Hematopoietic multipotent progenitor cell treated with erythropoietin and hydrocortisone succinate and interleukin-3 and kit ligand, for 4 days (in vitro differentiated cells): ENCODE measurements at places on chromosomes 1 and 21.
A peak's percentile ranks its signal among the peaks of the same experiment; 100 is the strongest.

DNA sequence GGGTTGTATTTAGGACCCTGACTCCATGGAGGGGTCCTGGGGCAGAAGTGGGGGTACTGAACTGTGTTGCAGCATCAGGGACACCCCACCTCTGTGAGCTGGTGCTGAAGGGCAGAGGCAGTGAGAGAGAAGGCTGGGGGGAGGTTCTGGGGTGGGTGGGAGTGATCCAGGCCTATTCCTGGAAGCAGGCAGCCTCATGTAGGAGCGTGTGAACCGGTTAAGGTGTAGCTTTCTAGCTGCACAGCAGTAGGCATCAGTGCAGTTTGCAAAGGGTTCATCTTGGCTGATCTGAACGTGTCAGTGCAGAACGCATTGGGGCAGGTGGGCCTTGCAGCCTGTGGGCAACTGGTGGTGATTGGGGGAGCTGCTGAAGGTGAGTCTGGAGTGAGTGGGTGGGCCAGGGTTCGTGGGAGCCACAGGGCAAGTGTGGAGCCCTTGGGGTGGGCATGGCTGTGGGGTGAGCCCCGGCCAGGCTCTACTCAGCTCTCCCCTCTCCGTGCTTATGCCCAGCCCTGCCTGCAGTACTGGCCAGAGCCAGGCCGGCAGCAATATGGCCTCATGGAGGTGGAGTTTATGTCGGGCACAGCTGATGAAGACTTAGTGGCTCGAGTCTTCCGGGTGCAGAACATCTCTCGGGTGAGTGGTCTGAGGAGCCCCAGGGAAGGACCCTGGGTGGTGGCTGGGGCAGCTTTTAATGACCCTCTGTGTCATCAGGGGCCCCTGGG is 86.7 kb downstream of the PTPRU start:
- DNase-seq: no peak

- no peak for DNase-seq
Observed at GRCh38 chr1:67339623-67340343, 32.1 kb downstream of the IL12RB2 start.

DNA sequence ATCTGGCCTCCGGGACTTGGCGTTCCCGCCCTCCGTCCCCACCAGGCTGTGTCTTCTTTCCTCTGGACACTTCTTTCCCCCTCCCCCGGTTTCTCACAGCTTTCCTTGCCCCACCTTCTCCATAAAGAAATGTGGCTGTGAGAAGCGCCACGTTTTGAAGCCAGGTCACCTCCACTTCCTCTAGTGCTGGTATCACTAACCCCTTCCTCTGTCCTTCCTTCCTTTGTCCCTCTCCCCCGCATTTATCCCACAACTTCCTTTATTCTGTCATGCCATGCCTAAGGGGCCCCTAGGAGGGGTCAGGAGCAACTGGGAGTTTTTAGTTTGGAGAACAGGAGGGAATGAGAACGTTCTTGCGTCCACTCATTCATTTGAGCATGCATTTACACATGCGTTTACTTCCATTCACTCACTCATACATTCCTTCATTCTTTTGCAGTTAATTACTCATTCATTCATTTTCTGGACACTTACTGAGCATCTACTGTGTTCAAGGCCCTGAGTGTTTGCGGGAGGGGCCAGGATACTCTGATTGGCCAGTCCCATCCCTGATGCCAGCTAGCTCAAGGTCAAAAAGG is 5.0 kb upstream of the ACOT11 start:
- DNase-seq: peak; percentile 56

DNA sequence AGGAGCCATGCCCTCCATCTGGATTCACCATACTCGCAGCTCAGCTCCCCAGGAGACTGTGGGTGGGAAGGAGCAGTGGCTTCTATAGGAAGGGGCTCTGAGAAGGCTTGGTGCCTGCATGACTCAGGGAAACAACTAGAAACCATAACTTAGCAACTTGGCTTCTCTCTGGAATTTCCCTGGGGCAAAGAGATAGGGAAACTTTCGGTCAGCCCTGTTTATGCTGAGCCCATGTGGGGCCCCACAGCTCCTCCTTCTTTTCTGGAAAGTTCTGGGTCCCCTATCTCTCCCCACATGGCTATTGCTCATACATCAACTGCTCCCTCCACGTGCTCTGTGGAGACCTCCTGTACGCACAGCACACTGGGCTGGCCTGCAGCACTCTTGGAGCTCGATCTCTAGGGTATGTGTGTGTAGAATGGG is 39.3 kb downstream of the PLEKHA6 start:
- peak; percentile 15 for DNase-seq

GRCh38 chr1:117030271-117030877 is 28.8 kb downstream of the CD101 start:
- no peak for DNase-seq

DNA sequence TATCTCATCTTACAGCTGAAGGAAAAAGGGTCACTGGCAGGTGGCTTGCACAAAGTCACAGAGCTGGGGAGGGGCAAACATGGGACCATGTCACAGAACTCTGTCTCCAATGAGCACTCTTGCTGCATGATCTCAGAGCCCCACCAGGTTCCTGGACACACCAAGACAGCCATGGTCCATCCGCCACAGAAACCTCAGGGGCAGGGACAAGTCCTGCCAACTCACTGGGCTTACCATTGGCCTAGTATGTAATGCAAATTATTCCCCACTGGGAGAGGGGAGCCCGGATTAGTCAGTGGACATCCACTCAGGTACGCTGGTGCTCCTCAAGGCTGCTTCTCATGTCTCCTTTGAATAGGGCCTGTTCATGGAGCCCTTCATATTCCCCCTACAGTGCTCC is 14.2 kb downstream of the S100A7A start:
- no peak for DNase-seq

DNA sequence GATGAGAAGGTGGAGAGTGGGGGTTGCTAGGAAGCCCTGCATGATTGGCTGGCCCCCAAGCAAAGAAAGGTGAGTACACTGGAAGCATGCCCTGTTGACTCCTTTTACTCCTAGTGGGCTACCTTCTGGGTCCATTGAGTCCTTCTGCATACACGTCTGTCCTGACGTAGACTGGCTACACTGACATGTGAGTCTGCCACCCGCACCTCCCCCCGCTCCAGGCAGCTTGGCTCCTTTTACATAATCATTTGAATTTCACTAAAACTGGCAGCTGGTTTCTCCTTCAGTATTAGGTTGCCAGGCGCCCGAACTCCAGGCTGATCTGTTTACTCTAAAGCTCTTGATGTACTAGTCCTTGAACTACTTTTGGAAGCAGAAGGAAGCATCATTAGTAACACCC is 8.7 kb downstream of the MRPS21 start:
- no peak for DNase-seq

GRCh38 chr1:228356897-228357680 is 49.5 kb downstream of the TRIM11 start:
- DNase-seq: no peak

- DNase-seq: peak; percentile 77
Observed at GRCh38 chr1:11707621-11708276, 16.2 kb downstream of the DRAXIN start.

DNA sequence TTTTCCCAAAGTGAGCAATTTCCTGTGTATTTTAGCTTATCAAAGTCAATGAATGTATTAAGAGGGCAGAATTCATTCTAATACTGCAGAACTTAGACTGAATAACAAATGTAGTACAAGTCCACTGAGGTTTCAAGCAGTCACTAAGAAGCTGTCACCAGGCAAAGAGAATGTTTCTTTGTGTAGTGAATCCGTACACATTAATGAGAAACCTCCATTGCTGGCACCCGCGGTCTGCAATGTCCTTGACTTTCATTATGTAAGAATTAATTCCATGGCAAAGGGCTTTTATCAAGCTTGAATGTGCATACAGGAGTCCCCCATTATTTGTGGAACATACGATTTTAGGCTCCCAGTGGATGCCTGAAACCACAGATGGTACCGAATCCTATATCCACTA is 719.5 kb upstream of the TMPRSS15 start:
- no peak for DNase-seq

DNA sequence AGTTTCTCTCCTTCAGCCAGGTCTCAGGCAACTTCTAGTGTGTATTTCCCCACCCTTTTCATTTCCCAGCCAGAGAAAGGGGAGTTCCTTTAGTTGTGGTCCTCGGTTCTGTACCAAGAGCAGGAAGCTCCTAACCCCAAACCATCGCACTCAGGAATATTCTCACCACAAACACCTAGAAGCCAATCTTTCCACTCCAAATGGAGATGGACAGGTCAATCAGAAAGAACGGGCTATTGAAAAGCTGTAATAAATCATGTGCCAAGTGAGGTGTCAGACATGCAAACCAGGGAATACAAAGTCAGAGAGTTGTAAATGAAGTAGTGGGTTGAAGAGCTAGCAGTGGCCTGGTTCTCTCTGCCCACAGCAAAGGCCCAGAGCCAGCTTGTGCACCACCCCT is 77.2 kb downstream of the KCNN3 start:
- DNase-seq: no peak

DNA sequence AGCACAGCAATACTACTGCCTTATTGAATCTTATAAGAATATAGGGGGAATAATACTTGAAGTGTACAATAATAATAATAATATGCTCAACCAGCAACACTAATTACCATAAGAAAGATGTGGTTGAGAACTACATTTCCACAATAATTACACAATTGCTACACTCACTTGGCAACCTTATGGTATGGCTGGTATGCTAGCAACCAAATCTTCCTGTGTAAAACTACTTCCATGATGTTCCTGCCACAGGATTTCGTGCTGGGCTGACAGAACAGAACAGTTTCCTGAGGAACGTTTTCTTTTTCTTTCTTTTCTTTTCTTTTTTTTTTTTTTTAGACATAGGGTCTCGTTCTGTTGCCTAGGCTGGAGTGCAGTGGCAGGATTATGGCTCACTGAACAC is 50.6 kb downstream of the KIF26B start:
- no peak for DNase-seq

DNA sequence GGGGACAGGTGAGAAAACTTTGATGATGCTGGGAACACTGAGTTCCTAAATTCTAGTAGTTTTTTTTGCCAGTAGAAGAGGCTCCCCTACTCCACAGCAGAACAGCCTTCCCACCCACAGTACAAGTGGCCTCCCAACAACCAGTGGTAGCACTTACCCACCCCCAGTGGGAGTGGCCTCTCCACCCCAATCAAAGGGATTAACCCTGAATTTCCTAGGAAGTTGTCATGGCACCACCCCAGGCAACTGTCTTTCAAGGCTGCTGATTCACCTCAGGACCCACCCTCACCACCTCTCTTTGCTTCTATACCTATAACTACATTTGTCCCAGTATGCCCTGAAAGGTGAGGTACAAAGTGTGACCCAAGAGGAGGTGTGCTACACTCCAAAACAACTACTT is 81.4 kb upstream of the PRDX6 start:
- no peak for DNase-seq

DNA sequence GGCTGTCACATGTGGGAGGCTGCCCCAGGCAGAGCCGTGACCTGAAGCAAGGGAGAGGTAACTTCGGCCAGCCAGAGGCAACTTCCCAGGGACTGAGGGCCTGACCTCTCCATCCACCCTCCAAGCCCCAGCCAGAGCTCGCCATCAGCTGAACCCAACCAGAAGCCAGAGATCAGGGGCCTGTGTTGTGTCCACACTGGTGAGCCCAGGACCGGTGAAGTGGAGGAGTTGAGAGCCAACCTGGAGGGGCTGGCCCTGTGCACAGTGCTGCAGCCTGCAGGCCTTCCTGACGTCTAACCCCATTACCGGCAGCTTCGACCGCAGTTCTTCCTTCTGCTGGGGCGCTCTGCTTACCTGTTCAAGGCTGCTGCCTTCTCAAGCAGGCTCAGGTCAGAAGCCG is 19.6 kb upstream of the PDE9A start:
- no peak for DNase-seq

DNA sequence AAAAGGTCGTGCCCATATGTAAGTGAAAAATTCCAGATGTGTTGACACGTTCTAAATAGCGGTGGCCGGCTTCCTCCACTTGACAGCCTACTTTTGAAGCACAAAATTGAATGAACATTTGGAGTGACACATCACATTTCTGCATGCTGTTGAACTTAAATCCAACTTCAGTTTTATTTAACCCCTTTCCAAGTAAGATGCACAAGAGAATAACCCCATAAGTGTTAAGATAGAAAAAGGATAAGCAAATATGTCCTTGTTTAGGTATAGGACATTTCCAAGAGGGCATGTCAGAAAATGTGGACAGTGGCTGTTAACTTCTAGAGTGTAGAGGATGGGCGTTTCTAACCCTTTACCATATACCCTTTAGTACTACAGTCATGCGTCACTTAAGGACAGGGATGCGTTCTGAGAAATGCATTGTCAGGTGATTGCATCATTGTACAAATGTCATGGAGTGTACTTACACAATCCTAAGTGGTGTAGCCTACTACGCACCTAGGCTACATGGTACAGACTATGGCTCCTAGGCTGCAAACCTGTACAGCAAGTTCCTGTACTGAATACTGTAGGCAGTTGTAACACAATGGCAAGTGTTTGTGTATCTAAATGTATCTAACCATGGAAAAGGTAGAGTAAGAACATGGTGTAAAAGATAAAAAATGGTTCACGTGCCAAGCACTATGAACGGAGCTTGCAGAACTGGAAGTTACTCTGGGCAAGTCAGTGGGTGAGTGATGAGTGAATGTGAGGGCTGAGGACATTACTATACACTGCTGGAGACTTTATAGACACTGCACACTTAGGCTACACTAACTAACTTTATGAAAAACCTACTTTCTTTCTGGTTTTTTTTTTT is 9.3 kb upstream of the FAM89A start:
- no peak for DNase-seq

DNA sequence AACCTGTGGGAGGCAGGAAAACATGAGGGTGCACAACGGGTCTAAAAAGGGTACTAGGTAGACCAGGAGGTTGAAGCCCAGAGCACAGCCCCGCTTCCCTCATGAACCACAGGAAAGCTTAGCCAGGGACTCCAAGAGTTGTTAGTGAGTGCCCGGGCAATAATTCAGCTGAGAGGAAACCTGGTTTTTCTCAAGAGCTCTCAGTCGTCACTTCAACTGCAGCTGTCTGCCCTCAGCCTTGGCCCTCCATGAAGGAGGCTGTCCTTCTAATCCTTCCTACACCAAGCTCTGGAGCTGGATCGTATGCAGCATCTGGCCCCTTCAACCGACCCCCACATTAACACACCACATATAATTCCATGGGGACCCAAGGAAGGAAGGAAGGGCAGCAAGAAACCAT is 77.0 kb upstream of the BACE2 start:
- no peak for DNase-seq

DNA sequence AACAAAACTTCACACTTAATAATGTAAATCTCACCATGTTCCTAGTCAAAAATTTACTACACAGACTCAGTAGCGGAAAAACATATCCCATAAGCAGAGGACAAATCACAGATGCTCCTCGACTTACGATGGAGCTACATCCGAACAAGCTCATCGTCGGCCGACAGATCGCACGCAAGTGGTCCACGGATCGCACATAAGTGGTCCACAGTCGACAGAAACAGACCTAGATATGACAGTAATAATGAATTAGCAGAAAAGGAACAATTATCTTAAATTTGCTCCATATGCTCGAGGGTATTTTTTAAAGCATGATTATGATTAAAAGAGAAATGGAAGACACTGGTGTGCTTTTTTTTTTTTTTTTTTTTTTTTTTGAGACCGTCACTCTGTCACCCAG is 36.3 kb downstream of the WDR4 start:
- no peak for DNase-seq
